Heart left ventricle (tissue), 16 donors: ENCODE measurements at places on chromosomes 7 and 10. TPM values are rescaled to one million over a fixed set of nuclear protein-coding genes. Genes with fewer than 3 reads are reported as not detected.

Gene BAMBI
- total RNA-seq, result 25.4 TPM

Gene IMMP2L
- total RNA-seq, result 16.5 TPM

Gene LBX1
- not detected for total RNA-seq

Gene NUTM2E
- not detected for total RNA-seq

Gene CYP2W1
- total RNA-seq, result not detected

Gene EPDR1
- 37.1 TPM for total RNA-seq

Gene EPHB4
- 30.0 TPM for total RNA-seq

Gene OGDHL
- 9.9 TPM for total RNA-seq

Gene NEBL
- total RNA-seq, result 855 TPM

Gene VWA2
- total RNA-seq, result 0.41 TPM

Gene RNF133
- 0.69 TPM for total RNA-seq

Gene LSM5
- 35.6 TPM for total RNA-seq

Gene YKT6
- total RNA-seq, result 44.8 TPM

DNA sequence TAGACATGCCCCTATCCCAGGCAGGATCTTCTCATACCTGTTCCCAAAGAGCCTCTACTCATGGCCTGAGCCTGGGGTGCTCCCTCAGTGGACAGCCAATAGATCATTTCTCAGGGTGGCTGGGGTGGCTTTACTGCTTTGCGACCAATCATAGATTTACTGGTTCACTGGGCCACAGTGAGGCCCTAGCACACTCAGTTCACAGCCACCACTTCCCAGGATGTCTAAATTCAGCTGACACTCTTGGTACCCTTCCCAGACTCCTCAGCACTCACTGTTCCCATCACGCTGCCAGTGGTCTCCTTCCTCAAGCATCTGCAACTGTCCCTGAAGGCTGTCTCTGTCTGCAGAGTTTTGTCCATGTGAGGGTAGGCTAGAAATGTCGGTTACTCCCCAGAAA is 50.6 kb downstream of the ARHGAP22 start:
- no peak for DNase-seq

GRCh38 chr7:80608336-80608735 is 30.1 kb upstream of the CD36 start:
- DNase-seq, result no peak

DNA sequence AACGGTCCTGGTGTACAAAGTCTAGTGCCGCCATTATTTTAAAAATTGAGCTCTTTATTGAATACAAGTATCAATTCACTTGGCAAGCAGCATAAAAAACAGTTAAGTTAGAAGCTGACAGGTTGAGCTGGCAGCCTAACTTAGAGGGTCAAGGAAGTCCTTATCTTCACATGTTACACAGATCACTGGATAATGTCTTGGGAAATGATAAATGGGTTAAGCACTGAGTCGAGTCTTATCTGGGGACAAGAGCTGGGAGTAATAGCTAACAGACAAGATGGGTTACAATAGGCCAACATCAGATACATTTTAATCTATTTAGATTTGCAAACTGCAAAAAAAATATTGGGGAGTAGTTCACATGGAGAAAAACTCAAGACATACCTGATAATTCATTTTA is 34.2 kb downstream of the SLC18A2 start:
- DNase-seq, result no peak

DNA sequence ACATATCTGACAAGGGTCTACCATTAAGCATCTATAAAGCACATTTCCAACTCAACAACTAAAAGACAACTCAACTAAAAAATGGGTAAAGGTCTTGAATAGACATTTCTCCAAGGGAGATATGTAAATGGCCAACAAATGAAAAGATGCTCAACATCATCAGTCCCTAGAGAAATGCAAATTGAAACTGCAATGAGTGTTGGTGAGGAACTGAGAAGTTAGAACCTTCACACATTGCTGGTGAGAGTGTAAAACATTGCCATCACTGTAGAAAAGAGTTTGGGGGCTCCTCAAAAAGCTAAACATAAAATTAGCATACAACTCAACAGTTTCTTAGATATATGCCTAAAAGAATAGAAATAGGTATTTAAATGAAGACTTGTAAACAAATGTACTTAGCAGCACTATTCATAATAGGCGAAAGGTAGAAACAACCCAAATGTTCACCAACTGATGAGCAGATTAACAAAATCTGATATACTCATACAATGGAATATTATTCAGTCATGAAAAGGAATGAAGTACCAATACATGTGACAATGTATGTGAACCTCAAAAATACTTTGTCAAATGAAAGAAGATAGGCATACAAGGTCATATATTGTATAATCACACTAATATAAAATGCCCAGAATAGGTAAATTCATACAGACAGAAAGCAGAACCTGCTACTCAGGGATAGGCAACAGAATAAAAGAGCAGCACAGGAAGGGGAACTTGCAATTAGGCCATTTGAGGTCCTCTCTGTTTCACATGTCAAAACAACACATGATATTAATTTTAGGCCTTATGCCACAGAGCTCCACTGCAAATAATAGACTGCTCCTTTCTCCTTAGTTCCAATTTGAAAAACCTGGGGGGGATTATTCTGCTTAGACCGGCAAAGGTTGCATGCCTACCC is 10.6 kb upstream of the LRRC72 start:
- DNase-seq, result no peak

- DNase-seq, result no peak
These were observed 9.9 kb downstream of the ST7 start for GRCh38 chr7:116963234-116963633.

GRCh38 chr10:13794992-13795612 is 208.3 kb downstream of the PRPF18 start:
- DNase-seq, result no peak

DNA sequence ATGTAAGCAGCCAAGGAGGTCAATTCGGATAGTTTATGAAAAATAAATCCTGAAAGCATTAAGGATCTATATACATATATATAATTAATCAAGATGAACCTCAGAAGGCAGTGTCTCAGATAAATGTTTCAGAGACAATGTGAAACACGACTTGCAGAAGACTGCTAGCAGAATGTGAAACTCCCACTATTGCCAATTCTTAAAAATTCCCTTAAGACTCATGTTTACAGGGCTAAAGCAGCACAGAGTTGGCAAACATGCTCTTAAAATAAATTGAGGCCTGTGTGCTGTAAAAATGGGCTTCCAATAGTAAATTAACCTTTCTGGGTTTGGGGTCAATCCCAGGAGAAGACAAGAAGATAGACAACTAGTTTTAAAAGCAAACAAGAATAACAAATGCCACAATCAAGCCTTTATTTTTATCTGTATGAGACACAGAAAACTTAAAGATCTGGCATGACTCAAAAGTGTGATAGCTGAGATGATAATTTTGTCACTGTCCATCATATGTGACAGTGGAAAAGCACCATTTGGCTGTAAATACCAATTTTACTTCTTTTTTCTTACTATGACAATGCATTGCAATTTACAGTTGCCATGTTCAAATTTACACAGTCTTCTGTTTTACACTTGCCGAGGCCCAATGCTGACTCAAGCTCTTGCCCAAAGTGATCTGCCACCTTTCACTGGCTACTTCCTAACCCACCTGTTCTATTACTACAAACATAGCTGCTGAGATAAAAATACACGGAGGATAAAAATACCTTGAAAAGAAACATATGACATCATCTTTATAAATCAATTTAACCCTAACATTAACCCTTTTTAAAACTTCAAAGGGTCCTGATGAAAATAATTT is 78.6 kb downstream of the CHCHD3 start:
- DNase-seq, result no peak

GRCh38 chr7:80127412-80128160 is 7.0 kb upstream of the GNAI1 start:
- DNase-seq, result no peak

- DNase-seq, result no peak
These were observed 1.1 kb upstream of the ZC3HAV1L start for GRCh38 chr7:139036901-139037300.

DNA sequence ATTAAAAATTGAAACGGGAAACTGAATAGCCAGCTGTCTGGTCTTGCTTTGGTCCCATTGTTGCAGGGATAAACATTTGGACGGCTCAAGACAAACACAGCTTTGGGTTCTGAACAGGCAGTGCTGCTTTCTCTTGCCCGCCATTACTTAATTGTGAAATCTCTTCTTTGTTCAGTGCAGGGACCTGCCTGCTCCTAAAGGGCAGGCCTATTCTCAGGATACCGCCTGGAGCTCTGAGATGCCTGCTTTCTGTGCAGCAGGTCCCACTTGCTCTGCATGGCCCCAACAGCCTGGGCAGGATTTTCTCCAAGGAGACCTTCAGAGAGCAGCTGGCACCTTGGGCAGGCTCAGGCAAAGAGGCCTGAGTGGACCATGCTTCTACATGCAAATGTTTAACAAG is 237.6 kb downstream of the KCNMA1 start:
- no peak for DNase-seq

GRCh38 chr10:986137-986825 is 2.0 kb upstream of the GTPBP4 start:
- DNase-seq, result no peak

DNA sequence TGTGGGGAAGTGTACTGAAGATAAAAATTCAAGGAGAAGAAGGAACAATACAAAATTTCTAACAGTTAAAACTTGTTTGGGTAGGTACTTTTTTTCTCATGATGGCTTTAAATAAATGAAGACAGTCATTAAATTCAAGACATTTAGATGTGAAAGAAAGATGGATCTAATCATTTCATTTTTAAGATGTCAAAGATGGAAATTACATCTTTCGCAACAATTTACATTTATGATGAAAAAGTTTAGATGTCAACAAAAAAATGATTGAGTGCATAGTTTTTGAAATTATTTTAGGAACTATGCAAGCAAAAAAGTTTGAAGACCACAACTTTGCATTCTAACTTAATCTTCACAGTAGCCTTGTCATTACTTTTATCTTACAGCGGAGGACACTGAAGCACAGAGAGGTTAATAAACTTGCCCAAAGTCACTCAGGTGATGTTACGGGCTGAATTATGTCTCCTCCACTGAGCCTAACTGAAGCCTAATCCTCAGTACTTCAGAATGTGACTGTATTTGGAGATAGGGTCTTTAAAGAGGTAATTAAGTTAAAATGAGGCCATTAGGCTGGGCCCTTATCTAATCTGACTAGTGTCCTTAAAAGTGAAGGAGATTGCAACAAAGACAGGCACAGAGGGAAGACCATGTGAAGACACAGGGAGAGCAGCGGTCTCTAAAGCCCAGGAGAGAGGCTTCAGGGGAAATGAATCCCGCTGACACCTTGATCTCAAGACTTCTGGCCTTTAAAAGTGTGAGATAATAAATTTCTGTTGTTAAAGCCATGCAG is 48.2 kb downstream of the VSTM4 start:
- DNase-seq, result no peak

DNA sequence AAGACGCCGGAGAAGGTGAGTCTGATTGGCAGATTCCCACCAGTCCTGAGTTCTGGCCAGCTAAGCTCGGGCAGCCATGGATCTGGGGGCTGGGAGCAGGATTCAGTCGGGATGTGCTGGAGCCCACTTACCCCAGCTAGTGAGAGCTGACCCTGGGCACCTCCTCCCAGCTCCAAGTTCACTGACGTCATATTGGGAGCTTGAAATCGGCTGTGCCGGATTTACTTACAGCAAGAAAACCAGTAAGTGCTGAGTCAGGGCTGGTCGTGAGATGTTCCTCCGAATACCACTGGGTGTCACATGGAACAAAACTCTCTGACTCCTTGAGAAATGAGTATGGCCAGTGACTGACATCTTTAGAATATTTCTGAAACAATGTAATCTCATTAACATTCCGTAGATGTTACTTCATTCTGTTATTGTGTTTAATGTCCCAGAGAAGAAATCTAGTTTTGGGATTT is 621.2 kb downstream of the SDK1 start:
- DNase-seq, result no peak

DNA sequence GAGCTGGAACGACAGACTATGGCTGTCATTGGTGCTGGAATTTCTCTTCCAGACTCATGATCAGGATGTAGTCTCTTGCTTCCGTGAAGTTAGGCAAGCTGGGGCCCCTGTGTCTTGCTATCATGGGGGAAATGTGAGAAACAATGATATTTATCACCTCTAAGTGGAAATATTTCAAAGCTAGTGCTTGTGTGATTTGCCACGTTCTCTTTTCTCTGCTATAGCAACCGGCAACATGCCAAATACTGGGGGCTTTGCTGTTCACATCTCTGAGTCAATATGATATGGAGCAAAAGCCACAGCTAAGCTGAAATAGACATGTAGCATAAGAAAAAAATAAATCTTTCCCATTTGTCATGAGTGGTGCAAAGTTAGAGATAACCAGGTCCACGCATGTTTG is 668.2 kb upstream of the IGFBP3 start:
- no peak for DNase-seq

GRCh38 chr7:132866144-132866531 is 215.8 kb downstream of the CHCHD3 start:
- no peak for DNase-seq

DNA sequence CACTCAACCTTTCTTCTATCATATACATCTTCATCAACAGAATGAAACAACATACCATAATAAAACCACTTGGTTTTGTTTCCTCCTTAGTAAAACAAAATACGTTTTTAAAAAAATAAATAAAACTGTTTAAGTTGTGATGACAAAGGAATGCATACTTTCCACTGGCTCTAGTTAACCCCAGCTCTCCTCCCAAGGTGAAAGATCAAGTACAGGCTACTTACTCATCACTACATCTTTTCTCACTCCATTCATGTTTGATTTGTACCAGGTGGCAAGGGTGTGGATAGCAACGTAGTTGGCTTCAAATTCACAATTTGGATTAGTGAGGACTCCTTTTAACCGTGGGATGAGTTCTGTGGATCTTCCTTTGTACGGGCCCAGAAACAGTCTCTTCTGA is 14.7 kb downstream of the OGA start:
- no peak for DNase-seq

DNA sequence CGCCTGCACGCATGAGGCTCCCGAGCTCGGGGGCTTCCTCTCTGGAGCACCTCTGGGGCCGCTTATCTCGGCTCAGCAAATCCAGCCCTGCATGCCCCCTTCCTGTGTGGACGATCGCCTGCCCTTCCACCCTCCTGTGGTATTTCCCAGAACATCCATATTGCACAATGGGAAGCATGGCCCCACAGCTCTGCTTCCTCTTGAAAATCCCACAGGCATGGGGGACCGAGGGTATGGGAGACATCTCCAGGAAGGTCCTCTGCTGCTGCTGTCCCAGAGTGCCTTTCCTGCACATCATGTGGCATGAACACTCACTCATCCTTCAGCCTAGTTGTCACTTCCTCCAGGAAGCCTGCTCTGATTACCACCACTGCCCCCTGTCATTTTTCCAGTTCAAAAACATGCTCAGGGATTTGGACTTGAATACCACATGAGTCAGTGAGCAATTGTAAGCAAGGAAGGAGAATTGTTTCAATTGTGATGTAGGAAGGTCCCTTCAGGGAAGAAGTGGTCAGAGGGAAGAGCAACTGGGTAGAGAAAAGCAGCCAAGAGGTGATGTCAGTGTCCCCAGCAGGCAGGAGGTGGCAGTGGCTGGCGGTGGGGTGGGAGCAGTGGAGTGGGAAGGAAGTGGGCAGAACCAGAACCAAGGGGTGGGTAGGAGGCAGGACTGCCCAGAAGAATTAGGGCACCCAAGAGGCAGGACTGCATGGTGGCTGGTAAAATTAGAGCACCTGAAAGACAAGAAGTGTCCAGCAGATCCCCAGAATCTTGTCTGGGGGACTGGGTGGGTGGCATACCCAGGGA is 67.5 kb upstream of the ZMIZ1 start:
- DNase-seq, result no peak
